ENCODE measurements at places on chromosomes 12 and 14.

GRCh38 chr12:24728366-24728765 lies 220.5 kb downstream of the BCAT1 start:
- no peak for DNase-seq

GRCh38 chr12:85825746-85826145 lies 10.5 kb downstream of the RASSF9 start:
- no peak for DNase-seq

DNA sequence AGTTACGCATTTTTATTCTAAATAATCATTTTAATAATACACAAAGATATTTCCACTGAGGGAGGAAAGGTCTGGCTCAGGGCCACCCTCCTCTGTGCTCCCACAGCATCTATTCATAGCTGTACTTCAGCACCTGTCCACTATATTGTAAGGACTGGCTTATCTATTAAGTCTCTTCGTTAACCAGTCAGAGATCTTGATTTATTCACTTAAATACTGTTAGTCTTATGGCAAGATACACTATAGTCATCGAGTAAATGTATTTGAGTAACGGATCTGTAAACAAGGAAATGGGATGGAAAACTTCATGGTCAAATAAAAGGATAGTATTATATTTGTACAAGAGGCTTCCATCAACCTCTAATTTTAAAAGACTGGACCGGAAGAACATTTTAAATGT lies 54.6 kb downstream of the SPTLC2 start:
- DNase-seq, result no peak

DNA sequence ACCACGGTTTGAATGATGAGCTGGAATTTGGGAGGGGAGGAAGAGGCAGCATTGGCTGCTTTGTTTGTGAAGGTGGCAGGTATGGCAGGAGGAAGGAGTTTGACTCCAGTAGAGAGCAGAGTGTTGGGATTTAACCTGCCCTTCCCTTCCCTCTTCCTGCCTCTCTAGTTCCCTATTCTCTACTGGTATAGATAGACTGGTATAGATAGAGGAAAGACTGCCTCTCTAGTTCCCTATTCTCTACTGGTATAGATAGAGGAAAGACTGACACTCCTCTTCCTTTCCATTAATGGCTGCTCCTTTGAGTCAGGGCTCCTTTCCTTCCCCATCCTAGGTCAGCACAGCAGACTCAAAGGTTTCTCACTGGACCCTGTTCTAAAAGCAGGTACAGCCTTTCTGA lies 8.4 kb upstream of the SYCP3 start:
- DNase-seq, result no peak

GRCh38 chr12:107429006-107429705 lies 256.4 kb upstream of the PWP1 start:
- DNase-seq, result no peak

GRCh38 chr14:45426685-45427282 lies 173.8 kb upstream of the MIS18BP1 start:
- no peak for DNase-seq

DNA sequence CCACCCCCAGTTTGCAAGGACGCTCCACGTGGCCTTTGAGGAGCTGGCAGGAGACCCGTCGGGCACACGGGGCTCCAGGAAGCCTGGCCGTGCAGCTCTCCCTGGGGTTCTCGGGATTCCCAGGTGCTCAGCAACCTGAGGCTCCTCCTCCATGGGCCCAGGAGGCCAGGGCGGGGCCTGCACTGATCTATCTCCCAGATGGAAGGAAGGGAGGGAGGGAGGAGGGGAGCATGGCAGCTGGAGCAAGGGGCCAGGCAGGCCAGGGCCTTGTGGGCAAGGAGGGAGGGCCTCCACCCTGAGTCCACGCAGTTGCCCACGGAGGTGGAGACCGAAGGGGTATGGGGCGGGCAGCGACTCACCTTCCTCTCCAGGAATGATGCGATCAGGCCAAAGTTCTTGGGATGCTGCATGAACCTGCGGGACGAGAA lies 127.3 kb downstream of the RFLNA start:
- no peak for DNase-seq

GRCh38 chr14:90848944-90849731 lies 32.9 kb upstream of the TTC7B start:
- no peak for DNase-seq

DNA sequence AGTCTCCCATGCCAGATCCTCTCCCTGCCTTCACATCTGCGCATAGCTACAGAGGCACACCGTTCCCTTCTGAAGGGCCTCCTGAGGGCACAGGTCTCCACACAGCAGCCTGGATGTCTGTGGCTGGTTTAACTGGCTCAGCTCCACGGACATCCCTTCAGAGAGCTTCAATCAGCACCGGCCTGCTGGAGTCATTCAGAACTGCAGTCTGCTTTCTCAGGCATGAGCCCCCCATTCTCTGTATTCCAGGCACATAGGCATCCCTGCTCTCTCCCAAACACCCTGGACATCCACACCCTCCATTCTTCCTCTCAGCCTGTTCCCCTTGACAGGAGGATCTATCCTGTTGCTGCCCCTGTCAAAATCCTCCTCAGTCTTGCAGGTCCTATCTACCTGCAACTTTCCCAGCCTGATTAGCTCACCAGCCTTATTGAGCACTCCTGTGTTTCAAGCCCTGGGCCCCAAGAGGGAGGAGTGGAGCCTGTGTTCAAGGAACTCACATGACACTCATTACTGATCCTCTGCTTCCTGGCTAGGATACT lies 2.9 kb upstream of the DHRS2 start:
- no peak for DNase-seq

GRCh38 chr14:86772075-86772474 lies 1220.9 kb downstream of the GALC start:
- no peak for DNase-seq

DNA sequence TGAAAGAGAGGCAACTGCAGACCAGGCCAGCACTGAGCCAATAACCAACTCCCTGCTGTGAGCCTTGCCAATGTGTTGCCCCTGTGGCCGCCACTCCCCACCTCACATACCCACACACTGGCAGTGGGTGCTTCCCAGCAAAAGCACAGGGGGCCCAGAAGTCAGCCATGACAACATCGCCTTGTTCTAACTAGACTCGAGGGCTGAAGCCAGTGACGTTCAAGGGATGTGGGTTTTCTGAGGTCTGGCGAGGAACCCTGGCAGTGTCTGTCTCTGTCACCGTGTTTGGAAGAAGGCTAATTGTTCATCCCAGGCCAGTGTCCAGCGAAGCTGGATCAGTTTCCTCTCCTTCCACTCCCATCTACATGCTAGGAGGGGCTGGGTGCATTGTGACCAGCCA lies 311.8 kb upstream of the AMIGO2 start:
- no peak for DNase-seq

- no peak for DNase-seq
These were observed 11.6 kb downstream of the ITGA7 start for GRCh38 chr12:55696141-55696540.

DNA sequence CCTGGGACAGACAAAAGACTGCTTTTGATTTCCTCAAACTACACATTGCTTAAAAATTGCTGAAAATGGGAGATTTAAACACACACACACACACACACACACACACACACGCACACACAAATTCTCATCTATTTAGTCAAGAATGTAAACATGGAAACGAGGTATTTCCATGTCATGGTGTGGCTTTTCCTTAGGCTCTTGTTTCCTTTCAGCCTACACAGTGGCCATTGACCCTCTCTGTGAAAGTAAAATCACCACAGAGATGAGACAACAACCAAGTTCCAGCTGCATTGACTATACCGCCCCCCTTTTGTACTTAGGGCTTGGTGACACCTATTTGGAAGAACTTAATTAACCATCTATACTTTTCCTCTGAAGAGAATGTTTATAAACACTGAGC lies 41.9 kb downstream of the TTC8 start:
- no peak for DNase-seq

DNA sequence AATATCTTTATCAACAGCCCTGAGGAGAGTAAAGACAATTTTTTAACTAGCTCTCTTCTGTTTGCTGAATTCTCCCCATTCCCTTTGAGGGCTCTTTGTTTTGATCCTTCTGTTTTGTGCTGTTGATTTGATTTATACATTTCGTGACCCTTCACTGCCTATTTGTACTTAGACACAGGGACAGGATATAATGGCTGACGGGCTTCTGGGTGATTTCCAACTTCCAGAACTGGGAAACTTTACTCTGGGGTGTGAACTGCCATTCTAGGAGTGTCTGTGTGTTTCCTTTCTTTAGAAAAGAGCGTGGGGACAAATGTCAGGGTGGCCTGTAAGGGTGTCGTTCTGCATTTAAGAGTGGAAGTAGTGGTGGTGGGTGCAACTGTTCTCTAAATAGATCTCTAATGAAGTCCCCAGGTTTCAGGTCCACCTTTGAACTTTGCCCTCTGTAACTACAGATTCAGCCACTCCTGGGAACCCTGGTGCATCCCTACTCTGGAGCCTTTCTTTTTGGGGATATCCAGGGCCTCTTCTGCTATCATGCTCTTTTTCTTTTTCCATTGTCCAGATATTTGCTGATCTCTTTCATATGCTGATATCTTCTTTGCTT lies 22.3 kb upstream of the SSPN start:
- DNase-seq, result no peak

GRCh38 chr12:121689430-121689829 lies 20.0 kb upstream of the MORN3 start:
- DNase-seq, result no peak

- no peak for DNase-seq
These were observed 148.1 kb upstream of the NRXN3 start for GRCh38 chr14:78022059-78022458.
